Umbilical cord (tissue), 2 donors: ENCODE measurements at places on chromosomes 4 and X.

GRCh38 chrX:24149351-24150050, at the start of gene ZFX:
Gene ZFX, plus strand, starts transcription at chrX:24149729. Its CDS starts 23,014 bp downstream, at chrX:24172743.
- DNase-seq = peak; percentile 61

DNA sequence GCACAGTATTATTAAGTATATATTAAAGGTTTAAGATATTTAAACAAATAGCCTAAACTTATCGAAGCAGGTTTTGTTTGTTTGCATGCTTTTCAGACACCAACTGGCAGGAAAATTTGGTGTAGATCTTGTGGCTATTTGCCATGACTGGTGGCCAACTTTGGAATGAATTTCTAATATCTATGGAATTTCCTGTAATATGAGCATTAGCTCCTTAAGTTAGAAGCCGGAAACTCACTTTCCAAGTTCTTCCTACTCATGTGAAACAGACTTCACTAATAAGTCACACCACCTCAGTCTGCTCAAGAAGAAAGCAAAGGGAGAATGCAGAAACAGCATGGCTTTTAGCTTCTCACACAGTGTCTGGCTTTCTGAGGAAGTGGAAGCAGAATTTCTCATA, 563.9 kb downstream of the GRXCR1 start:
- DNase-seq = no peak

DNA sequence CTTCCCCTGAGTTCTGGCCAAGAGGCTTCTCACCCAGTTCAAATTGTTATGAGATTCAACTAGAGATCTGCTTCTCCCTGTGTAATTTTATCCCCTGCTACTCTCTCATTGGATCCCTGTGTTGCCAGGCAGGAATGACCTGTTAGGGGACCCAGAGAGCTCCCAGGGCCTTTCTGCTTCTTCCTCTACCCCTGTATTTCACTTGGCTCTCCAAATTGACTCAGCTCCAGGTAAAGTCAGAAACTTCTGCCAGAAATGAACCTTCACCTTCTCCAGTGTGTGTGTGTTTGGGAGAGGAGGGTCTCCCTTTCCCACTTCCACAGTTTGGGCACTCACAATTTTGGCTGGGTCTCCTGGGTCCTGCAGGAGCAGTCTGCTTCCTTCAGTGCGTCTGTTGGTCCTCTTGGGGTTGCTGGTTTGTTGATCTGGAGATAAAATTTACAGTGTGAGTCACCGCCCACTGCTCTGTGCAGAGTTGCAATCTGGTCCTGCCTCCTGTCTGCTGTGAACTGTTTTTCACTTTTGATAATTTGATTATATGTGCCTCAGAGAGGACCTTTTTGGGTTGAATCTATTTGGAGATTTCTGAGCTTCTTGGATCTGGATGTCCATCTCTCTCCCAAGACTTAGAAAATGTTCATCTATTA, 112.4 kb upstream of the EDA2R start:
- DNase-seq = no peak

DNA sequence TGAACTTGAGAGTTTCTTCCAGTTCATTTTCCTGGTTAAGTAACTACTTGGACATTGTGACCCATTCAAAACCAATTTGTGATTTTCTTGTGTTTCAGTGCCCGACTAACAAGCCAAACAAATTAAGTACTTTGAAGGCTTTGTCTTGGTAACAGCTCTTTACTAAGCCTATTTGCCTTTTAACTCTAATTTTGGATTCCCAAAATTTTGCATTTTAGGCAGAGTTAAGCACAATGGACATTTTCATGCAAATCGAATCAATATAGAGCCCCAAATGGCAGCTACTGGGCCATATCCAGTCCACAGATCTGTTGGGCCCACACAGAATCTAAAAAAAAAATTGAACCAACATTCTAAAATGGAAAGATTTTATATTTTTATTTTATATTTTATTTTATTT, 31.4 kb upstream of the CHRNA9 start:
- no peak for DNase-seq

- DNase-seq = no peak
Measured at GRCh38 chr4:119693126-119693525, 64.5 kb upstream of the PDE5A start.

GRCh38 chrX:928606-929005, 283.8 kb downstream of the CRLF2 start:
- no peak for DNase-seq

GRCh38 chr4:130419211-130419975, 1323.4 kb downstream of the C4orf33 start:
- no peak for DNase-seq

- peak; percentile 68 for DNase-seq
Measured at GRCh38 chr4:156512622-156513021, 459.0 kb downstream of the PDGFC start.

- no peak for DNase-seq
Measured at GRCh38 chrX:119186763-119187162, 49.3 kb upstream of the PGRMC1 start.

DNA sequence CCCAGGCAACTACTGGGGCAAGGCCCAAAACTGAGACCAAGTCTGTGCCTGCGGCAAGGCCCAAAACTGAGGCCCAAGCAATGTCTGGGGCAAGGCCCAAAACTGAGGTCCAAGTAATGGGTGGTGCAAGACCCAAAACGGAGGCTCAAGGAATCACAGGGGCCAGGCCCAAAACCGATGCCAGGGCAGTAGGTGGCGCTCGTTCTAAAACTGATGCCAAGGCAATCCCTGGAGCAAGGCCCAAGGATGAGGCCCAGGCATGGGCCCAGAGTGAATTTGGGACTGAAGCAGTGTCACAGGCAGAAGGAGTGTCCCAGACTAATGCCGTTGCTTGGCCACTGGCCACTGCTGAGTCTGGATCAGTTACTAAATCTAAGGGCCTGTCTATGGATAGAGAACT, 2.7 kb downstream of the GPRASP2 start:
- no peak for DNase-seq

DNA sequence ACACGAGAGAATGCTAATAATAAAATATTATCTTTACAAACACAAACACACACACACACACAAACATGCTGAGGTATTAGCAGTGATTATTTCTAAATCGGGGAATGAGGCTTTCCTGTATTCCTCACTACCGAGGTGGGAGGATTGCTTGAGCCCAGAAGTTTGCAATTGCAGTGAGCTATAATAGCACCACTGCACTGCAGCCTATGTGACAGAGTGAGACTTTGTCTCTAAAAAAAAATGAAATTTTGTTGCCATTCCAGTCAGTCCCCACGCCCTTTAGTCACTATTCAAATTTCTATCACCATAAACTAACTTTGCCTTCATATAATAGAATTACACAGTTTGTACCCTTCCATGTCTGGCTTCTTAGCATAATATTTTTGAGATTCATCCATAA, 456.5 kb upstream of the CPEB2 start:
- no peak for DNase-seq

GRCh38 chrX:100829730-100830129, 9.5 kb downstream of the CSTF2 start:
- no peak for DNase-seq

GRCh38 chr4:16449406-16449805, 223.1 kb upstream of the TAPT1 start:
- no peak for DNase-seq

- peak; percentile 82 for DNase-seq
Measured at GRCh38 chr4:73341454-73341853, 62.6 kb upstream of the ALB start.

DNA sequence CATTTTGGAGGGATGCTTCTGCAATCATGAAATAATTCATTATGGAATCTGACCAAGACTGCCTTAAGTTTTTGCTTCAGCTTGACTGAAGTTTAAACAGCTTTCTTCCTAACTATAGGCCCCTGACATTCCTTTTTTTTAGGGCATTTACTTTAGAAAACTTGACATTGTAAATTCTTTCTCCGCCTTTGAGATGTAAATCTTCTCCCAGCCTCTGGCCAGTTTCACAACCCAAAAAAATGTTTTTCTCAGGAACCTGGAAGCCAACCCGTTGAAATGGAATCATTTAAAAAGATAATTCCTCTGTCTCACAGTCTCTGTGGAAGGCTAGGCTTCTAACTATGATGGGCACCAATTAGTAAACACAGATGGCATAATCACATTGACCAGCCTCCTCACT, 710.4 kb upstream of the PABPC4L start:
- DNase-seq = no peak

- peak; percentile 10 for DNase-seq
Measured at GRCh38 chr4:122309988-122310626, 68.7 kb upstream of the ADAD1 start.

GRCh38 chr4:113468165-113469022, 293.1 kb downstream of the CAMK2D start:
- peak; percentile 98 for DNase-seq

DNA sequence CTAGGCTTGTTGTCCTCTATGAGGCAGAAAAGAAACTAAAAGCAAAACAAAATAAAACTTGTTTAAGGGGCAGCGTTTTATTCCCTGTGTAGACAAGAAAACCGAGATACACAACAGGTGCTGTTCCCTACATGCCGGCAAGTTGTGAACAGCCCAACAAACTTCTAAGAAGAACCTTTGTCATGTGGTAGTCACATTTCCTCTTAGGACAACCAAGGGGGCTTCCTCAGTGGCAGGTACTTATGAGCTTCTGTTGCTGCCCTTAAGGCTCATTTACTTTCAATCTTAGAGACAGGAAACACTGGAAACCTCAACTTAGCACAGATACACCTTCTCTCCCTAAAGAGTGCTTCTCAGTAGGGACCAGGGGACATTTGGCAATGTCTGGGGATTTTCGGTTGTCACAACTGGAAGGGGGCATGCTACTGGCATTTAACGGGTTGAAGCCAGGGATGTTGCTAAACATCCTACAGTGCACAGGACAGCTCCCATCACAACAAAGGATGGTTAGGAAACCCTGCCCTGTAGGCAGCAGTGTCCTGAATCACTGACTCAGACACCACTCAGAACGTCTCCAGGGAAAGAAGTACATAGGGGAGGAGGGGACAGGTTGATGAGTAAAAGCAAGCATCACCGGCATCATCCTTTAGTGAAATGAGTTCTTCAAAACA, 111.0 kb downstream of the ASB9 start:
- no peak for DNase-seq

GRCh38 chrX:34918091-34918736, 24.4 kb upstream of the FAM47B start:
- no peak for DNase-seq

GRCh38 chrX:65697211-65697641, 29.8 kb downstream of the MSN start:
- peak; percentile 32 for DNase-seq

GRCh38 chrX:153412746-153413720, 1.8 kb downstream of the ZFP92 start:
- DNase-seq = no peak
